Activated naive CD8-positive, alpha-beta T cell treated with anti-CD3 and anti-CD28 coated beads, Interleukin-2, amount 50 U/mL, for 24 hours (primary cell): ENCODE measurements at places on chromosomes 7 and 10.

DNA sequence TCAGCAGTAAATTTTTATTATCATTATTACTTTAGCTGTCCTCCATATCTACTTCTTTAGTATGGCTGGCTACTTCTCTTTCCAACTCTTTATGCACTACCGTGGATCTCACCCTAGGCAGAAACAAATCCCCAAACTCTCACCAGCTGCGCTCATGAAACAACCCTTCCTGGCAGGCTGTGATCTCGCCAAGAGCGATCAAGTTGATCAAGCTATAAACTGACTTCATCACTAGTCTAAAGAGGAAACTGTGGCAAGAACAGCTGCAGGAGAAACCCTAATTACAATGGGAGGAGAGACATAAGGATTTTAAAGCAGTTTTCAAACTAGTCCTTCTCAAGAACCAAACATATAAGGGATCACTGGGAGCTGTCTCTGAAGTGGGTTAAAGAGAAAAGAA is 160.5 kb upstream of the PRSS58 start:
- no peak for DNase-seq

- no peak for DNase-seq
These were observed 592.9 kb upstream of the NRP1 start for GRCh38 chr10:33927347-33927746.

- no peak for DNase-seq
These were observed 45.4 kb downstream of the CALML3 start for GRCh38 chr10:5570007-5570655.

- DNase-seq, result peak; percentile 50
These were observed 18.8 kb downstream of the CDC123 start for GRCh38 chr10:12214763-12215218.
